ENCODE measurements at places on chromosomes 5 and 9. TPM values are rescaled to one million over a fixed set of nuclear protein-coding genes. Genes with fewer than 3 reads are reported as not detected.

DNA sequence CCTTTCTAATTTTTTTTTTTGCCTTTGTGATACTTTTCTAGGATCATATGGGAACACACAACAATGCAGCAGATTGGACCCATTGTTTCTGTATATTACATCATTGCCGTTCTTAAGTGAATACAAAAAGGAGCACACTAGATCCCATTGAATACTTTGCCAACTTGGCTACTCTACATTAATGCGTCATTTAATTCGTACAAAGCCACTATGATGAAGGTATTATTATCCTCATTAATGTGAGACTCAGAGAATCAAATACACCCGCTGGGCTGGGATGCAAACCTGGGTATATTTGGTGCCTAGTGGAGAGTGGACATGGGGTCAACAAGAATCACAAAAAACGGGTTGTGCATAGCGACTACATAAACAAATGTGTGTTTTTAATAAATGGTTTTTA is 31.9 kb downstream of the OR2K2 start:
- DNase-seq = no peak

DNA sequence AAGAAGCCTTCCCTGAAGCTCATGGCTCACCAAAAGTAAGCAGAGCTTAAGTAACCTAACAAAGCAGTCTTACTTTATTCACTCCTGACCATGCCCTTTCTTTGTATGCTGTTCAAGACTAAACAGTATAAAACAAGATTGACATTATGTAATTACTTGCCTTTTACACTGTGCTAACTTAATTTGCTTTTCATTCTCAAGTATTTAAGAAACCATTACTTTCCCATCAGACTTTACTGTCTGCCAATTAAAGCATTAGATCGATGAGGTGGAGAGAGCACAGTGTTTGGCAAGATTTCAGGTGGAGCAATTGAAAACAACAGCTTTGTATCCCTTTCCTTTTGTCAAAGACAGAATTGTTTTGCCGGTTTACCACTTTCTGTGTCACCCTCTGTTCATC is 98.2 kb downstream of the RORB start:
- DNase-seq = no peak

Gene PPP3R2
- not detected for total RNA-seq

DNA sequence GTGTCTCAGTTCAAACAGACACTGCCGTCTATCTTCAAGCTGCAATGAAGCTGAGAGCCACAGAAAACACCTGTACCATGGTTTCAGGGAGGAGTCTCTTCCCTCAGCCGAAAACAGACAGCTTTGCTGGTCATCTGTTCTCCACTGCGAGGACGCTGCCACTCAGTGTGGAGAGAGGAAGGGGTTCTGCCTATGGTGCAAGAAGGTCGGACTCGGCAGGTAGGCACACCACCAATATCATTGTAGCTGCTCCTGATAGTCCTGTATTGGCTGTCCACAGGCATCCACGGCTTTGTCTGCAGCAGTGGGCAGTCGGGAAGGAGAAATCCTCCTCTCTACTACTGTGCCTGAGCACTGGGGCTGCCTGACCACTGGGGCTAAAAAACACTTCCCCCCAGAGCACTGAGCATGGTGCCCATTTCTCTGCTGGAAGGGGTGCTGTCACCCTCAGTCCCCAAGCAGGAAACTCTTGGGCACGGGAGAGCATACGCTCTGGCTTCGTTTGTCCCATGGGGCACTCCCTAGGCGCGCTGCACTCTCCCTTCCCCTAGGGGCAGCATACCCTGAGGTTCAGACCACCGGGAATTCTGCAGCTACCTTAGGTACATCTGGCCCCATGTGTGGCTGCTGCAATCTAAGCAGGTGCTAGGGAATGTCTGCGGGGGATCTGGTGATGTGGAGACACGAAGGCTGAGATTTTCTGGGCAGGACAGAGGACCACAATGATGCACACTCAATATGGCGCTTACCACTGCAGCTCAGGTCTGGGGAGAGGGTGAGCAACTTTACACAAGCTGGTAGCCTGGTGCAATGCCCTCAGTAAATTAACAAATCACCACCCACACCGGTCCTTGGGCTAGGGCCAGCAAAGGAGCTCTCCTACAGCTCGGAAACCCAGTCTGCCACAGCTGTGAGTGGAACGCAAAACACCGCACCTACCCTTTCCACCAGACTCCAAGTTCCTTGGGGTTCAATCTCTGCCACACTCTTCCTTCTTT is 880.9 kb upstream of the SEMA6A start:
- no peak for DNase-seq

Gene DNAH5
- not detected for total RNA-seq

DNA sequence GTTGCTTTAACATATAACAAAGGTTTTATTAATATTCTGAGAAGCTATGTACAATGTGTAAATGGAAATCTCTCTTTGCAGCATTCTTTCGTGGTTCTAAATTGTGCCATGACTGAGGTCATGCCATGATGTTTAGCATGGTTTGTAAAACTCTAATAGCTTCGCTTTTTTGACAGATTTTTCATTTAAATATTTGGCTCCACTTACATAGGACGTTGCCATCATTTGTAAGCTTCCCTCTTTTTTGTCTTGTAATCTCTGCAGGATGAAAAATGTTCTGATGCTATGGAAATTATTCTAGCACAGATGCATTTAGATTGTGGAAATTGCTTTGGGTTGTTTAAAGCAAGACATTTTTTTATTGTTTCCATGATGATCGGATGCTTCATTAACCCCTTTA is 1054.8 kb downstream of the MAT2B start:
- DNase-seq = no peak

GRCh38 chr5:54514841-54515432 is 2.6 kb upstream of the SNX18 start:
- DNase-seq = no peak

Gene PCDHGA3
- not detected for total RNA-seq

DNA sequence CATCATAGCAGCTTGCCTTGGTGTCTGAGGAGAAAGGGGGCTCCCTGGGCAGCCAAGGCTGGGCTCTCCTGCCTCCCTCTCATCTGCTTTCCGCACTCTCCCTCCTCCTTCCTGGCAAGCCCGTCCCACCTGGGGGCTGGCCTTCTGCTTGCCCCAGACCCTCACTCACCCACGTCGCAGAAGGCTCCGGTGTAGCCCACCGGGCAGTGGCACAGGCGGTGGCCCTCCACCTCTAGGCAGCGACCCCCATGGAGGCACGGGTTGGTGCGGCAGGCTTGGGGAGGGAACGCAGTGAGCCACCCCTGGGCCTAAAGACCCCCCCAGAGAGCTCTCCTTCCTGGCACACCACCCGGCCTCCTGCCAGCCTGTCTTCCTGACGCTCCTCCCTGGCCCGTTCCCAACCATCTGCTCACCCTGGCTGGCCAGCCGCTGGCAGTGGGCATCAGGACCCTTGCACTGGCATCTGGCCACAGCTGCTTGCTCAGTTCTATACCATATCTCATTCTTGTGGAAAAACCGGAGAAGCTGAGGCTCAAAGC is 4.2 kb upstream of the PFN3 start:
- DNase-seq = no peak

DNA sequence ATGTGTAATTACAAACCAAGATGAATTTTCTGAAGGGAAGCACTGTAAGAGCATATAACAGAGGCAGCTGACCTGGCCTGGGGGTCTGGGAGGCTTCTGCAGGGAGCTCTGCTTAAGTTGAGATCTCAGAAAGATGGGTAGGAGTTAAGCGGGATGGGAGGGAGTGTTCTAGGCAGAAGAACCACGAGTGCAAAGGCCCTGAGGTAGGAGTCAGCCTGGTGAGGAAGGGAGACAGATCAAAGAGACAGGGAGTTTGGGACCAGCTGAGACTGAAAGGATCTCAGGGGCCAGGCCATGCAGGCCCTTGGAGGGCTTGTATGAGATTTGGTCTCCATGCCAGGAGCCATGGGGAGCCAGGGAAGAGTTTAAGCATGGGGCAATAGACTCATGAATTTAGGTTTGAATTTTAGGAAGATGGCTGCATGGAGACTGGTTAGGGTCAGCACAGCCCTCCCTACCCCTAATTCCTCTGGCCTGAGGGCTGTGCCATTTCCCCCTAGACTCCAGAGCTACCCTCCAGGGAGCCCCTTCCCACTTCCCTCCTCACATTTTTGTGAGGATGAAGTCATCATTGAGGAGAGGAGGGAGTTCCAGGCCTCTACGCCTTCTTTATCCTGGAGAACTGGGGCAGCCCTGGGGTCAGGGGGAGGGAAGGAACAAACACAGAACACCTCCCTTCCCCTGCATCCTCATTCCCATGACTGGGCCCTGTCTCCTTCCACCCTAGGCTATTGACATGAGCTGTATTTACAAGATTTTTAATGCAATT is 4.8 kb upstream of the ARAP3 start:
- no peak for DNase-seq

- no peak for DNase-seq
These were observed 28.9 kb downstream of the ZNF366 start for GRCh38 chr5:72478276-72478675.

Gene ZFAND5
- total RNA-seq = 141 TPM

GRCh38 chr5:139462586-139463276 is at the start of gene ECSCR:
ECSCR (minus strand) TSS chr5:139462743; CDS start chr5:139462670, 73 bp downstream.
- no peak for DNase-seq

Gene SHOC1
- total RNA-seq = not detected

DNA sequence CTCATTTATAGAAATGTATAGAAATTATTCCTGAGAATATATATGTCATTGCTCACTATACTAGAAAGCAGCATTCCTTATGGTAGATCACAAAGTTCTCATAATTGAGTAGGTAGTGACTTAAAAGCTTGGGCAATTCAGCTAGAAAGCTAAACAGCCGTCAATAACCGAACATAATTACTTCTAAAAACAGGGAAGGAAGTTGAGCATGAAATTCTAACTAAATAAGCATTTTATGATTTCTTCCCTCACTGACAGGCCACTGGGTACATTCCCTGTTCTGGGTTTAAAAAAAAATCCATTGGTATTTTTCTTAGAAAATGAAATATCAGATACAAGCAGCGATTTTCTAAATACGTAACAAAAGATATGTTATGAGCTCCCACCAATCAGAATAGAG is 91.1 kb upstream of the DAB2 start:
- no peak for DNase-seq

Data from activated T-cell treated with anti-CD3 and anti-CD28 coated beads, Interleukin-2, amount 50 U/mL, for 4 hours (primary cell).